GM10248 (cell line): ENCODE measurements at places on chromosomes 12 and 14.

DNA sequence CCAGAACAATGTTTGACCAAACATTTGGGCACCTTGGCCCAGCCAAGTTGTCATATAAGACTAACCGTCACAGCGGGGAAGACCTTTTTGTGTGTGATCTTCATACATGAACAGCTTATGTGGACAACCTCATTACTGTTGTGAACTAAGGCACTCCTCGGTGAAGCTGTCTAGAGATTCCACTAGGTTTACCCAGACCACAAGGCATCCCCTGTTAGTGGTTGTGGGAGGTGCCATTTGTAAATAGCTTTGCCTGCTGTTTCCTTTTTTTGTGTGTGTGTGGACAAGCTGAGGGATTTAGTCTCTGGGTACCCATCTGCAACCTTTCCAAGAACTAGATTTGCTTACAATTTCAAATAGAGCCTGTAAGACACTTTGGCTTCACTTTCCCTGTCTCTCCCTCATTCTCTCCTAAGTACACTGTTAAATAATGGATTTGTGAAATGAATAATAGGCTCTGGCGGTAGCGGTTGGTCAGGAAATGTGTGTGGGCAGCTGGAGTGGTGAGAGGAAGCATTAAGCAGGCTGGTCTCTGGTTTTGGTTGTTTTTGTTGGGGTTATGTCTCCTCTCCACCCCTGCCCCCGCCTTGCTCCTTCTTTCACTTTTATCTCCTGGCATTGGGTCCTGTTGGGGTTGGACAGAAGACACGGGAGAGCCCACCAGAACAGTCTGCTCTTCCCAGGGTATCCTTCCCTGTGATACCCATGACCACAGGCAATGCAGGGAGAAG lies 727.6 kb downstream of the VRK1 start:
- DNase-seq: no peak

DNA sequence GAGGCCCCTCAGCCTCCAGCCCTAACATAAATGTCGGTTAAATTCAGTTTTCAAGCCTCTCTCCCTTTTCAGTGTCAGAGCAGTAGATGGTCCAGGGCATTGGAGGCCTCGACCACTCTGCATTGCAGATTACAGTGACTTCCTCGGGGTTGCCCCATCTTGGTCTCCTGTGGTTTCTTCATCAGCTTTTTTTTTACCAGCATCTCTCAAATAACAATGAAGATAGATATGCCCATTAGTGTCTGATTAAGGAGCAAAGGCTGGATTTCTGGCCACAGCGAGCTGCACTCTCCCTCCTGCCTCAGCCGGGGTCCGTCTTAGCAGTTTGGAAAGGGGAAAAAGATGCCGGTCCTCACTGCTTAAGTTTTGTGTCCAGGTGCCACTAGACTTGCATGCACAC lies 49.7 kb downstream of the C14orf132 start:
- DNase-seq: no peak

- DNase-seq: peak; percentile 20
Observed at GRCh38 chr12:67452119-67452805, 183.1 kb downstream of the CAND1 start.

DNA sequence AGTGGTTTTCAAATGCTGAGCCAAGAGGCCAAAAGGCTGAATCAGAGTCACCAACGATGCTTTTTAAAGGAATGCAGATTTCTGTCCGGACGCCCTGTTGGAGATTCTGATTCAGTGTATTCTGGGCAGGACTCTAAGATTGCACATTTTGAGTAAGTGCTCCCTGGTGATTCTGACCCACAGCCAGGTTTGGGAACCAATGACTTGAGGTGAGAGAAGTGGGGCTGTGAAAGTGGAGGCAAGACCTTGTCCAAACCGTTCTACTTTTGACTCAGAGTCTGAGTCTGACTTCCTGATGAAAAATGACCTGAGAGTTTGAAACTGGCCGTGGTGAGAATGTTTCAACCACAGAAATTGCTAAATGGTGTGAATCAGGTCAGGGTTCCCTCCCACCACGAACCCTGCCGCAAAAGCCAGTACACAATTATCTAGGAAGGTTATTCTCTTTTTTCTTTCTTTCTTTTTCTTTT lies 90.2 kb downstream of the NTN4 start:
- peak; percentile 68 for DNase-seq

- DNase-seq: no peak
Observed at GRCh38 chr14:38107216-38107631, 100.5 kb upstream of the SSTR1 start.

- DNase-seq: no peak
Observed at GRCh38 chr12:116879509-116880212, 1.6 kb downstream of the HRK start.

DNA sequence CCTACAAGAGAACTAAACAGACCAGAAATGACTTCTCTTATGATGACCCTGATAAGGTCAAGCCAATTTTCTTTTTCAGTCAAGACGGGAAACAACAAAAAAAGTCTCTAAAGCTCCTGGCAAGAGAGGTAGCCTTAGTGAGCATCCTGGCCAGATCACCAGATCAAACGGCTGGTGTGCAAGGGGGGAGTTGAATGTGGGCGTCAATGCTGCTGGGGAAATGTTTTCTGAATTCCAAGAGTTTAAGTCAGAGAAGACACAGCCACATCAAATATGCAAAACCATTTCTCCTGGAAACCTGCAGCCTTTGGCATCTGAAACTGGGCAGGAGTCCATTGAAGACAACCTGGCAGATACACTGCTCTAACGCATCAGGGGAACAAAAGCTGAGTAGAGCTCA lies 16.0 kb upstream of the SELPLG start:
- no peak for DNase-seq

- DNase-seq: peak; percentile 79
Observed at GRCh38 chr12:124456652-124457152, 110.7 kb downstream of the NCOR2 start.
